Activated gamma-delta T cell treated with anti-CD3 and anti-CD28 coated beads, Interleukin-2, amount 50 U/mL, for 16 hours (primary cell): ENCODE measurements at places on chromosomes 16 and 17.

DNA sequence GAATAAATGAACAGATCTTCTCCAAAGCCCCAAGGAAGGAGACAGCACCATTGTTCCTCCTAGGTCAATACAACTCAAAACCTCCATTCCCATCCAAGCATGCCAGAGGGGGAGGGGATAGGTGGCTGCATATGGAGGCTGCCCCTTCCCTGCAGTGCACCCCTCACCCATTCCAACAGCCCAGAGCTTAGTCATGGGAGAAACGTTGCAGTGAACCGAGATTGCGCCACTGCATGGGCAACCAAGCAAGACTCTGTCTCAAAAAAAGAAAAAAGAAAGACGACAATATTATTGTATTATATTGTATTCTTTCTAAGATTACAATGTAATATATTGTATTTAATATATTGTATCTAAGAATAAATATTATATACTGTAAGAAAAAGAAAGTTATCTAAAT lies 36.4 kb upstream of the CD300E start:
- DNase-seq, result no peak

DNA sequence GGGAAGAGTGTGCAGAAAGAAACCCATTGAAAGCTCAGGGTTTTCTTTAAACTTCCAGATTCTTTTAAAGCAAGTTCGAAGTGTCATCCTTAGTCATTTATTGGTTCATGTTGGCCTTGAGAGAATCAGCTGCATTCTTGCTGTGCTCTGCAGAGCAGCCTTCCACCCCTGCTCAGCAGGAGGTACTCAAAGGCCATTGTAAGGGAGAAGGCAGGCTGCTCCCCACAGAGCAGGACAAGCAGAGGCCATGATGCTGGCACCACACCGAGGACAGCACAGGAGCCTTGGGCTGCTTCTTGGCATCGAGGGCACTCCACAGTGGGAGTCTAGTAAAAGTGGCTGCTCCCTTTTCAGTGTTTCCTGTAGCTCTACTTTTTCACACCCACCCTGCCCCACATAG lies 29.6 kb downstream of the NMT1 start:
- DNase-seq, result no peak

- peak; percentile 28 for DNase-seq
These were observed 3.1 kb downstream of the EVI2A start for GRCh38 chr17:31318298-31318801.

- no peak for DNase-seq
These were observed 46.1 kb downstream of the NXN start for GRCh38 chr17:933312-934073.

GRCh38 chr16:3012828-3013420 lies at the start of gene CLDN9:
TSS of gene CLDN9 (plus strand) at chr16:3012923. CDS start at chr16:3013363, 440 bp downstream.
- DNase-seq, result no peak

- no peak for DNase-seq
These were observed 340.2 kb downstream of the HS3ST3B1 start for GRCh38 chr17:14641117-14641516.

GRCh38 chr16:3047387-3047720 lies 993 bp downstream of the MMP25 start:
- DNase-seq, result no peak

GRCh38 chr17:19648475-19649273 lies at the start of gene ALDH3A2:
TSS of gene ALDH3A2 (plus strand) at chr17:19648751. CDS start at chr17:19648972, 221 bp downstream.
- DNase-seq, result peak; percentile 90

DNA sequence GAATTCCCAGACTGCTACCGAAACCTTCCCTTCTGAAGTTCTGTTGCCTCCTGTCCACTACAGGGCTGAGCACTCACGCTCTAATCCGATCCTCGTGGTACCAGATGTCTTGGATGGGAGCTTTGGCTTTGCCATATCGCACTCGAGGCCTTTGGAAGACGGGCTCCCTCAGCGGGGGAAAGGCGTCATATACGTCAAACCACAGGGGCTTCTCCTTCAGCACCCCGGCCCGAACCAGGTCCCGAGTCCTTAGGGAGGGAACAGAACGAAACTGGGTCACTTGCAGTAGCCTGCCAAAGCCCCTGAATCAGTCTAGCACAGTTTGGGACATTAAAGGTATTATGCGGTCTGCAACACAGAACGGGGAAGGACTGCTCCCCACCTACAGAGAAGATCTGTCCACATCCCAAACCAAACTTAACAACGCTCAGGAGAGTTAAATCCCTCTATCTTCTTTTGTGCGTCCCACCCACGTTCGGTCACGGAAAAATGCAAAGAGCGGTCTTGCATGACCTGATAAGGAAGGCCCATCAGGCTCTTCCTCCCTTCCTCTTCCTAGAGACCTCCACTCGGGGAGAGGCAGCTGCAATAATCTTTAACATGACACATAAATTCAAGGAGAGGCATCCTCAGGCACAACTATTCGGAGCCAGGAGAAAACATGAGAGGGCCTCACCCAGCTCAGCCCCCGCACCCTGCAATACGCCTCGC lies 526 bp downstream of the MRPS23 start:
- no peak for DNase-seq

DNA sequence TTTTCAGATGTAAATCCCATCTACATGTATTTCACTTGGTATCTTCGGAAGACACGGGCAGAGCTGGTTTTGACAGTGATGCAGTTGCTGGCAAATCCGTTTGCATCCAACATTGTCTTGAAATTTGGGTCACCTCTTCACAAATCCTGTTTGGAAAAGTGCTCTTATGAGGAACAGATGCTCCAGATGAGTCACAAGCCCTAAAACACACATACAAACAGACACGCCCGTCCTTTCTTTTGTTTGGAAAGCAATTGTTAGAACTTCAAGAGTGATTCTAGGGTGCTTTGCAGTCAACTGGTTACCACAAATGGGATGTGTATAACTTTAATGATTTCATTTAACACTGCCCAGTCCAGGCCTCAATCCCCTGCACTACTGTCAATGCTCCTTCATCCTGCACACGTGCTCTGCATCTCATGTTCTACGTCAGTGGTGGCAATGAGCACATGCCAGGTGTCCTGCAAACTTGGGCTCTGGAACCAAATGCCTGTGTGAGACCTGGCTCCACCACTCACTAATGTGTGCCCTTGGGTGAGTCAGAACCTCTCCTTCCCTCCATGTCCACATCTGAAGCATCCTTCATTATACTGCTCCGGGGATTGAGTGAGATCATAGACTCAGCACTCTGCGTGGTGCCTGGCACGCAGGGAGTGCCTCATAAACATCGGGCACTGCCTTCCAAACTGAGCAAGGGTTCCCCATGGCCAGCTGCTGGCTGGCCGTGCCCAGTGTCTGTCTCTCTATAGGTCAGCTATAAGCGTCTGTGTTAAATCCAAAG lies 19.3 kb upstream of the FOXF1 start:
- no peak for DNase-seq

GRCh38 chr17:29565643-29566472 lies 979 bp downstream of the ABHD15 start:
- DNase-seq, result no peak

- DNase-seq, result no peak
These were observed 19.3 kb upstream of the MNT start for GRCh38 chr17:2420176-2420575.

DNA sequence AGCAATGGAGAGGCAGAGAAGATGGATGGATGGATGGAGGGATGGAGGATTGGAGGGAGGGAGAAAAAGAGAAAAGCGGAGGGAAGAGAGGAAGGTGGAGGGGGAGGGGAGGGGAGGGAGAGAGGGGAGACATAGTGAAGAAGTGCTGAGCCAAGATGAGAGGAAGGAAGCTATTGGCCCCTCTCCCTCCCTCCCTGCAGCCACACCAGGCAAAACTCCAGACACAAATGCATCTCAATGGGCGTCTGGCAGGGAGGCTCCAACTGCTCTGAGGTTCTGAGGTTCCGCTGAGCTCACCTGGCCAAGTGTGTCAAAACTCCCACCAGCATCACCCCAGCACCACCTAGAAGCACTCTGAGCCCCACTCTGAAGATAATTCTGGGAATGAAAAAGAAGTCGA lies 26.9 kb upstream of the PHB1 start:
- DNase-seq, result no peak

DNA sequence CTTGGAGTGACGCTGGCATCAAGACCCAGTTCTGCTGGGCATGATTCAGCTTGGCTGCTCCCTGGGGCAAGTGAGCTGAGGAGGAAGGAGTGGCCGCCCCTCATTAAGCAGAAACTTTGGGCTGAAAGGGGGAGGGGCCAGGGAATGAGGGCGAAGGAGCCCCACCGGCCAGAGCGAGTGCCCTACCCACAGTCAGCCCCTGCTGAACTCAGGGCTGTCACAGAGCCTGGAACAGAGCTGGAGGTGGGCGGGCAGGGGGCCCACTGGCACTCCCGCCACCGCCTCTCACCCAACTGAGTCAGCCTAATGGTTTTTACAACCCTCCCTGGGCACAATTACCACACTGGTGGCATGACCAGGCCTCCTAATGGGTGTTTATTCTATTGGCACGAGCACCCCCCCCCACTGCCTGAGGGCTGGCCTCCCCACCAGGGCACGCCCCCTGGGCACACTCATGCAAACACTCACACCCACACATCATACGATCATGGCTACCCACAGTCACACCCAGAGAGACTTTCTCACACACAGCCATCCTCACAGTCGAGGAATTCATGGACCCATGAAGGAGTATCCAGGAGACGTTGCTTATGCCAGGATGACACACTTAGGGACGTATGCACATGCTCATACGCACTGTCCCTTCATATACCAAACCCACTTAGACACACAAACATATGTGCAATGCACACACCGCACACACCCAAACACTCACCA lies 19.2 kb downstream of the UNC119 start:
- DNase-seq, result no peak

DNA sequence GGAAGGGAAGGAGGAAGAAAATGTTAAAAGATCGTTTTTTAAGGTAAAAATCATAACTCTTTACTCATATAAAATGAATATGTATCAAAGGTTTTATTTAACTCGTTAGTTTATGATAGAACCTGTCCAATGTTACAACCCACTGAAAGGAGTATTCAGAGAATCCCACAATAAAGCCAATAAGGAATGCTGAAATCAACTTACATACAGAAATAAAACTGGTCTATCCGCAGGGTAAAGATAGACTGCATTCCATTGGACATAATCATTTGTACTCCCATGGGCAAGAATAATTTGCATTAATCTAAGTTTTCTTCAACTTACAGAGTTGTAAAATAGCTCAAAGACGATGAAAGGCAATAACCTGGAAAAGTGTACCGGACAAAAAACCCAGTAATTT lies 17.9 kb upstream of the BEAN1 start:
- DNase-seq, result no peak

GRCh38 chr17:75240394-75241142 lies 20.8 kb downstream of the GGA3 start:
- DNase-seq, result no peak

DNA sequence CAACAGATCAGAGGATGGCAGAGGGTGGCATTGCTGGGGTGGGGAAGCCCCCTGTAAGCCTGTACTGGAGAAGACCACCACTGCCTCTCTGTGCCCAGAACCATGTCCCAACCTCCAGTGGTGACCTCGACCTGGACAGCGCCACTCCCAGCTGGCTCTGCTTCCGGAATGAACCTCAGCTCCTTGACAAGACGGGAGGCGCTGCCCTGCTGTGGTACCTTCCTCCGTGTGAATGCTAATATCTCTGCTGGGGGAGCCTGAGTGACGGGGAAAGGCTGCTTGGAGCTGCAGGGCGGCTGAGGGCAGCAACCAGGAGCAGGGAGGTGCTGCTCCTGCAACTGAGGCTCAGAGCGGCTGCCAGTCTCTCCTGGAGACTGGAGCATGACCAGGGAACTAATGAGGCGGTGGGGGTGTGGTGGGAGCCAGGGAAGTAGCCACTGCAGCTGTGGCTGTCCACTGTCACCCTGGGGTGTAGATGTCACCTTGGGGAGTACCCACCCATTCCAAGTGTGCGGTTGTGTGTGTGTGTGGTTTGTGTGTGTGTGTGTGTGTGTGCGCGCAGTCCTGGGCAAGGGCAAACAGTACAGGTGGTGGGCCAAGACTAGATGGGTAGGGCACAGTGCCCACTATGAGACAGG lies 6.2 kb downstream of the PRCD start:
- no peak for DNase-seq

DNA sequence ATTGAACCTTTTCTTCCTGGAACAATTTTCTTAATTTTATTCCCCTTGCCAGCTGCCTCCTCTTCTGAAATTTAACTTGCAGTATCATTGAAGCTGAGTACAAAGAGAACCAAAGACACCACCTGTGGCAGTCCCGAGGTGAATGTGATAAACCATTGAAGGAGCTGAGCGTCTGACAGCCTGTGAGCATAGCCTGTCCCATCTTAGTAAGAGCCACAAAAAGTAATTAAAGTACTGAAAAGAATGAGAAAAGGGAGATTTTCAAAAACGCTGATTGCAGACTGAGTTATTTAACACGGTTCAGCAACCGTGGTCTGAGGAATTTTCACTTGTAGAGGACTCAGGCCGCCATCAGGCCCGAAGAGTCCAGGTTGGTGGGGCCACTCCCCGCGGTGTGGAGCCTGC lies 27.2 kb upstream of the ST6GALNAC1 start:
- no peak for DNase-seq

DNA sequence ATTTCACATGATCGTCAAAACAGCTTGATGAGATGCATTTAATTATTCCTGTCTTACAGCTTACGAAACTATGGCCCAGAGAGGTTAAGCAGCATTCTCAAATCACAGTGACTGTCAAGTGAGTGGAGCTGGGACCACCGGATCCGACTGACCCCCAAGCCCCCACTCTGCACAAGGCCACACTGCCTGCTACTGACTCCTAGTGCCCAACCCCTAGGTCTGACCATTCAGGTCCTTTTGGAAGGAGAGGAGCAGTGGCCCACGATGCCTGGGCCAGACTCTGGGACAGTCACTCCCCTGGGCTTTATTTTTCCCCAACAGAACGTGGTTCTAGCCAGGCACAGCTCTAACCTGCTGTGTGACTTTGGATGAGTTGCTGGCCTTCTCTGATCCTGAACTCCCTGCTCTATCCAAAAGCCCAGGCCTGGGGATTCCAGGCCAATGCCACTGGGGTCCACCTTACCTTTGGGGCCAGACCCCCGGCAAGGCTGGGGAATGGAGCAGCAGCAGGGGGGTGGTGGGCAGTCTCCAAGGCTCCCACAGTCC lies 9.9 kb downstream of the TSPOAP1 start:
- DNase-seq, result no peak
